ENCODE measurements at places on chromosomes 5 and 9. TPM values are rescaled to one million over a fixed set of nuclear protein-coding genes. Genes with fewer than 3 reads are reported as not detected.

HMCN2 gene
- polyA plus RNA-seq = 0.05 TPM

LNPEP gene
- polyA plus RNA-seq = 17.7 TPM

NOXA1 gene
- 0.18 TPM for polyA plus RNA-seq

NPDC1 gene
- 19.3 TPM for polyA plus RNA-seq

PDGFRB gene
- polyA plus RNA-seq = 0.25 TPM

LCN2 gene
- 2.1 TPM for polyA plus RNA-seq

RGS14 gene
- polyA plus RNA-seq = 8.1 TPM

TMEM174 gene
- polyA plus RNA-seq = not detected

ARL15 gene
- polyA plus RNA-seq = 12.6 TPM

All from mammary epithelial cell (primary cell).